ENCODE measurements at places on chromosomes 6 and 20.

- no peak for DNase-seq
These were observed 89.1 kb downstream of the PHF3 start for GRCh38 chr6:63724721-63725120.

DNA sequence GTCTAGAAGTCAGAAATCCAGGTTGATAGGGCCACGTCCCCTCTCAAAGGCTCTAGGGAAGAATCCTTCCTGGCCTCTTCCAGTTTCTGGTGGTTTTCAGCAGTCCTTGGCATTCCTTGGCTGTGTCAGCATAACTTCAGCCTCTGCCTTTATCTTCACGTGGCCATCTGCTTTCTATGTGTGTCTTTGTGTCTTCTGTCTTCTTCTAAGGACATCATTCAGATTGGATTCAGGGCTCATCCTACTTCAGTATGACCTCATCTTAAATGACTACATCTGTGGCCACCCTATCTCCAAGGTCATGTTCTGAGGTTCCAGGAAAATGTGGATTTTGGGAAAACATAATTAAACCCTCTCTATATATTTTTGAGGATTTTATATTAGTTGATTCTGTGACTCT, 23.0 kb downstream of the C6orf89 start:
- no peak for DNase-seq

DNA sequence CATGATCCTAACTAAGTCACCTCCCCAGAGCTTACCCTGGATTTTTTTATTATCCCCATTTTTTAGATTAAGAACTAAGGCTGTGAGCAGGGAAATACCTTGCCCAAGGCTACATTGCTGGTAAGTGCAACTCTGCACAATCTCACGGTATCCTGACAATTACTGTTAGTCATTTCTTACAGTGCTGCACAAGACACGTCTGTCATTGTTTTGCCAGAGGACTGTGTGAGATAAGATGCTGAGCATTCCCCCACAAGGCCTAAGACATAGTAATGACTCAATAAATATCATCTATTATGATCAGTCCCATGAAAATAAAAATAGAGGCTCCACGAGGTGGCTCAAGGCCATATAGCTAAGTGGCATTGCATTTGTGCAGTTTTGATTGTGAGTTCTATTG, 21.0 kb downstream of the PFDN4 start:
- DNase-seq, result no peak

- no peak for DNase-seq
These were observed 22.8 kb downstream of the RGS17 start for GRCh38 chr6:153108315-153108714.

DNA sequence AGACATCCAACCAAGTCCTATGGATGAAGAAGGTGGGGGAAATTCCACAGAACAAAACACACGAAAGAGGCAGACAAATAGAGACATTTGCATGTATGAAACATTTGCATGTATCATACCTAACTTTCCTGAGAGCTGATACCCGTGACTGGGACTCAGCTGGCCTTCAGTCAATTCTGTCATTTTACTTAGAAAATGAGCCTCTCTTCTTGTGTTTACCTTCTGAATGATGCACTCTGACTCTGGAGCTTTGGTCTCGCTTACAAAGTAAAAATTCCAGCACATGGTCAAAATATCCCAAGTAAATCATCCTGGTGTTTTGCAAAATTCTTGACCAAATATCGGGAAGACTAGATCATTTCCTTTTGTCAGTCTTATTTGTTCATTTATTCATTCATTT, 46.9 kb downstream of the MMUT start:
- DNase-seq, result no peak

- no peak for DNase-seq
These were observed 49.7 kb upstream of the CITED2 start for GRCh38 chr6:139423971-139424667.

- DNase-seq, result no peak
These were observed 15.4 kb upstream of the ABT1 start for GRCh38 chr6:26581164-26581915.

GRCh38 chr6:135854799-135855198, 3.3 kb downstream of the PDE7B start:
- no peak for DNase-seq

- DNase-seq, result no peak
These were observed 198.9 kb downstream of the TSHZ2 start for GRCh38 chr20:53171065-53171464.

- no peak for DNase-seq
These were observed 96.2 kb downstream of the PLCB1 start for GRCh38 chr20:8228315-8228714.

DNA sequence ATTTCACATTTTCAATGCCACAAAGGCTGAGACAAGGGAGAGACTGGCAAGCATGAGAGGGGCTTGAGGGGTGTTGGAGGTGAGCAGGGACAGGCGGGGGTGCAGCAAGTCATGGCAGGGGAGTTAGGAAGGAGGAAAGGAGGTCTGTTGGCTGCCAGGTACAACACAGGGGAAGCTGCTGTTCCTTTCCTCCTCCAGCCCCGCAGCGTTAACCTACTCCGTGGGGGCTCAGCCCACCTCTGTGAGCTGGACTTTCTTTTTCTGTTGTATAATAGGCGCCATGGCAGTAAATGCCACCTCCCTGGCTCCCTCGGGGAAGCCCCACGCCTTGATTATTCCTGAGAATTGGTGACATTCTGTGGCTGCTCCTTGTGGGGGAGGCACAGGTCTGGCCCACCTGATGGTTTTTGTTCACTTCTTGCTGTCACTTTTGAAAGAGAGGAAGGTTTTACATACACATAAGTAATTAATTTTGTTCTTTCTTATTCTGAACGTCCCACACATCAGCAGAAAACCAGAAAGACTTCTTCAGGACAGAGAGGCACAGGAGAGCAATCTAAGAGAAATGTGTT, 293.2 kb downstream of the TSHZ2 start:
- DNase-seq, result no peak

- no peak for DNase-seq
These were observed 15.8 kb downstream of the KCNK15 start for GRCh38 chr20:44761423-44761822.

- no peak for DNase-seq
These were observed 14.2 kb downstream of the PAX1 start for GRCh38 chr20:21719592-21720214.

GRCh38 chr6:3793545-3793944, 42.0 kb upstream of the PXDC1 start:
- no peak for DNase-seq

DNA sequence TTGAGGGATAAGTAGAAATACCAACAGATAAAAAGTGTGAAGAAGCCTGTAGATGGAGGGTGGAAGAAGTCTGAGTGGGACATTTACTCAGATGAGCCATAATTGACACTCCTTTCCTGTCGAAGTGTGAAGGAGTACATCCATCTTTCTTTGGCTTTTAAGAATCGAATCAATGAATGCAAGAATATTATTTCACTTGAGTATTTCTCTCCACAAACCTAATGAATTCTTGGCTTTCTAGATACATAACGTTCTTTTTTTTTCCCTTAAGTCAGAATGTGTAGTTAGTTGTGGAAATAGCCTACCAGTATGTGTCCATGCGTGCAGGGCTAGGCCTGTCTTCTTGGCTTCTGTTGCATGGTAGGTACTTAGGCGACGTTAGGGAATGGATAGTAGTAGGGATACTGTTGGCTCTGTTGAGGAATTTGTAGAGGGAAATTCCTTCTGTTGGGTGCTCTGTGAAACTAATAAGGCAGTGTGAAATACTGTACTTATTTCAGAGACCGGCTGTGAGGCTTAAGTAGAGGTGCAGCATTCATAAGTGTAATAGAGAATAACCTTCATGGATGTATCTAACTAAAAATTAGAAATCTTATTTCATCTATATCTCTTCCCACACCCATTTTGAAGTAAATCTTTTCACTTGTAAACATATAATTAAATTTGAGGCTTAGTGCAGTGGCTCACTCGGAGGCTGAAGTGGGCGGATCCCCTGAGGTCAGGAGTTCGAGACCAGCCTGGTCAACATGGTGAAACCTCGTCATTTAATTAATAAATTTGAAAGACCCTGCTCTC, 1.5 kb downstream of the RPS18 start:
- DNase-seq, result no peak

- no peak for DNase-seq
These were observed 68.6 kb downstream of the RCAN2 start for GRCh38 chr6:46422619-46423018.

DNA sequence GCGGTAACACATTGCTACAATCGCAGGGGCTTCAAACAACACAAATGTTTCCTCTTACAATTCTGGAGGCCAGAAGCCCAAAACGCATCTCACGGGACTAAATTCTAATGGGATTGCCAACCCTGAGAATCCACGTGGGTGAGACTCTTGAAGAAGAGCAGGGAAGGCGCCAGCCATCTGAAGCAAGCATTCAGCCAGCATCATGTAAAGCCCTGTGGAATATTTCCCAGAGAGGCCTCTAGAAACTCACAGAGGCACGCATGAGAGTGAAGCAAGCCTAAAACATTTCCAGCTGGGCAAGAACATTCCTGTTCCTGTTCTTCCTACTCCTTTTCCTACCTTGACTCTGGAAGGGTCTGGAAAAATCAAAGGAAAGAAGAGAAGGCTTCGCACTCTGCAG, 19.6 kb upstream of the FNDC1 start:
- DNase-seq, result no peak

GRCh38 chr6:139051396-139052060, 23.0 kb downstream of the ABRACL start:
- no peak for DNase-seq

- no peak for DNase-seq
These were observed 633 bp downstream of the RPRD1B start for GRCh38 chr20:38034108-38034649.

GRCh38 chr6:165804331-165805066, 141.5 kb upstream of the PDE10A start:
- DNase-seq, result no peak

DNA sequence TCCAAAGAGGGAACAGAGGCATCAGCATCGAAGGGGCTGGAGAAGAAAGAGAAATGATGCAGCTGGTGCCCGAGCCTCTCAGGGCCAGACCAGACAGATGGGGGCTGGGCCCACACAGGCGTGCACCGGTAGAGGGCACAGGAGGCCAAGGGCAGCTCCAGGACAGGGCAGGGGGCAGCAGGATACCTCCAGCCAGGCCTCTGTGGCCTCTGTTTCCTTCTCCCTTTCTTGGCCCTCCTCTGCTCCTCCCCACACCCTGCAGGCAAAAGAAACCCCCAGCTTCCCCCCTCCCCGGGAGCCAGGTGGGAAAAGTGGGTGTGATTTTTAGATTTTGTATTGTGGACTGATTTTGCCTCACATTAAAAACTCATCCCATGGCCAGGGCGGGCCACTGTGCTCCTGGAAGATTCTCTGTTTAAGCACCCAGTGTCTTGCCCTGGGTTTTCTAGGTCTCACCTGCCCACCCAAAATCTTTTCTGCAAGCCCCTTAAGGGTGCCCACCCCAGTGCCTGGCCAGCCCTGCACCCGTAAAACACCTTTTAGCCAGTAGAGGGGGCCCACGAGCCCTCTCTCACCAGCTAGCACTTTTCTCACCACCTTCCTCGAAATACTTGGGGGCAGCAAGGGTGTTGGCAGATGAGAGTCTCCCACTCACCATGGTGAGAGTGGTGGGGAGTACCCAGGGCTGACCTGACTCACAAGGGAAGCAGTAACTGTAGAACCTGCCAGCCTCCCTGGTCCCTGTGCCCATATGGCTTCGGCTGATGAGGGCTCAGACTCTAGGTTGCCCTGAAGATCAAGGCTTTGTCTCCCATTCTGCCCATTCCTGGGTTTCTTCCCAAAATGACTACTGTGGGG, 35.7 kb upstream of the ID1 start:
- peak; percentile 63 for DNase-seq

DNA sequence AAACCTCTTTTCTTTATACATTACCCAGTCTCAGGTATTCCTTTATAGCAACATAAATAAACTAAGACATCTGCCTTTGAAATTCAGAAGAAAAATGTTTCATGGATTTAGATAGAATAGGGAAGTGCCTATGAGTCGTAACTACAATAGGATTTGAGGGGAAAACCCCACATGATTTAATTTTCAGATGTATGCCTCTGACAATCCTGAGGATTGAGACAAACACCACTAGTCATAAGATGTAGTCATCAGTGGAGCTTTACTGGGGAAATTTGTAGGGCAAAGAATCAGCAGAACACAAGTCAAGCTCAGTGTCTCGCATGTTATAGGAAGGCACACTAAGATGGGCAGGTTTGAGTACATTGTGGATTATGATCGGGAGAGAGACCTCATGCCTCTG, 566.4 kb downstream of the BMP2 start:
- DNase-seq, result no peak

GRCh38 chr6:15439410-15440025, 193.6 kb downstream of the JARID2 start:
- DNase-seq, result no peak

- no peak for DNase-seq
These were observed 12.2 kb downstream of the MMP24 start for GRCh38 chr20:35238735-35239134.

- no peak for DNase-seq
These were observed 55.0 kb upstream of the KCNK16 start for GRCh38 chr6:39377539-39377950.

- no peak for DNase-seq
These were observed 264.3 kb downstream of the KCNQ5 start for GRCh38 chr6:72886170-72886569.

DNA sequence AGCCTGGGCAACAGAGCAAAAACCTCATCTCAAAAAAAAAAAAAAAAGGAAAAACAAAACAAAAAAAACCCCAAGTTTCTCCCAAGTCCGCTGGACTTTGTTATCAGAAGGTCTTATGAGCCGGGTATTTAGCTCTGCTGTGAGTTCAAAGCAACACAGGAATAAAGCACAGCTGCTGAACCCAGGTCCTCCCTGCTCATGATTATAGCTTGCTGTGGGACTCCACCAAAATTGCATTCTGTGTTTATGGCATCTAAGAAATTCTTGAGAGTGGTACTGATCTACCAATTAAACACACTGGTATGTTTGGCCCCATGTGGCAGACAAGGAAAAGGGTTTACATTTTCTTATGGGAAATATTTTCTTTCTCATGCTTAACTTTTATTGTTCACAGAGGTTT, 93.6 kb upstream of the NEDD9 start:
- DNase-seq, result no peak

DNA sequence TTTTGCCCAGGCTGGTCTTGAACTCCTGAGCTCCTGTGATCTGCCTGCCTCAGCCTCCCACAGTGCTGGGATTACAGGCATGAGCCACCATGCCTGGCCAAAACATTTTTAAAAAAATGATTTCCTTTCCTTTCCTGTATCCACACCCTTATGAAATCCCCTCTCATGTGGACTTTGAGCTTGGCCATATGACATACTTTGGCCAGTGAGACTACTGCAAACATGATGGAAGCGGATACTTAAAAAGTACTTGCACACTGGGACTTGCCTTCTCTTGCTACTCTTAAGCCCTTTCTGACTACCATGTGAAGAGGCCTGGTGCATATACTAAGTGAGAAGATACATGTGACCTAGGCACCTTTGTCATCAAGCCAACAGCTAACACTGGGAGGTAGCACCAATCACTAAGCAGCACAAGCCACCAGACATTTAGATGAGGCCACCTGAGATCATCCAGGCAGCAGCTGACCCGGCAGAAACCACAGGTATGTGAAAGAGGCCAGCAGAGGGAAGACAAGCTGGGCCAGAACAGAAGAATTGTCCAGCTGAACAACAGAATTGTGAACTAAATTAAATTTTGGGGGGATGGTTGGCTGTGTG, 78.5 kb upstream of the HDAC2 start:
- DNase-seq, result no peak

GRCh38 chr6:22433745-22434144, 135.6 kb upstream of the HDGFL1 start:
- DNase-seq, result no peak

Measured in T-helper 9 cell (primary cell).